ENCODE measurements at places on chromosomes 4 and X. TPM values are rescaled to one million over a fixed set of nuclear protein-coding genes. Genes with fewer than 3 reads are reported as not detected.

GAB1 gene
- 31.0 TPM for total RNA-seq

GRCh38 chr4:92303621-92304027 is at the start of gene GRID2:
Gene GRID2 (plus strand): TSS chr4:92303966.
- DNase-seq = no peak

DNA sequence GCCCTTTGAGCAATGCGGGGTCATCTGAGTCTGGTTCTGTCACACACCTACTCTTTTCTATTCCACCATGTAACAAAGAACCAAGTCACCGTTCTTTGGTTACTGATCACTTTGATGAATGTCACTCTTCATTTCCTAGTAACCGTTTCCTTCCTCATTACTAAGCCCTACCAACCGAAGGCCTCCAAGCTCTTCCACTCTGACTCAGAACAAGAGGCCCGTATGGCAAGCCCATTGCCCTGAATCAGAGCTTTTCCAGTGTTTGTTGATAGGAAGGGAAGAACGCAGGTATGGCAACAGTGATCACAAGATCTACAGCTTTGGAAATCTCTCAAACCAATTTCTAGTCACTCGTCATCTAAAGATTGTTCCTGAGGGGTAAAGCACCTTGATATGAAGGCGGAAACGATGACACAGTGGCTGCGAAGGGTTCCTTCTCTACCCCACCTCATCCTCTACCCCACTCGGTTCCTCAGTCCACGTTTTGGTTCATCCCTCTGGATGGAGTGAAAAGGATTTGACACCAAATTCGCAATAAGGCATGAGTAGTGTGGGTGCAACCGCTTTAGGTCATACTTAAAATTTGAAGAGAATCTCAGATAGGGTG is 28.0 kb upstream of the CD40LG start:
- DNase-seq = no peak

SSX2B gene
- total RNA-seq = not detected

- DNase-seq = no peak
These were observed 353.0 kb upstream of the SLC7A11 start for GRCh38 chr4:138595171-138595570.

GRCh38 chrX:115632455-115632854 is 71.5 kb downstream of the PLS3 start:
- DNase-seq = no peak

DNA sequence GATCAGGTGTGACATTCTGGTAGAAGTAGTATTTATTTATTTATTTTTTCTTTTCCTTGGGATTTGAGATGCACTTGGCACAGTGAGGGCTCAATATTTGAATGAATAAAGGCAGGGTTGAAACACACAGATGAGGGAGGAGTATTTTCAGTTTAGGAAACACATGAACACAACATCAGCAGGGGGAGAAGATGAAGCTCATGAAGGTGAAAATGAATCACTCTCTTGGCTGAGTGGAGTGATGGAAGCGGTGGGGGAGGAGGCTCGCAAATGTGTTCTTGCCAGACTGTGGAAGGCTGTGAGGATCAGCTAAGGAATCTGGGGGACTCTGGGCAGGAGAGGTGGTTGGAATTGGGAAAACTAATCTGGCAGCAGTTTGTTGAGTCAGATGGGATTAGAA is 55.3 kb downstream of the ARHGAP10 start:
- no peak for DNase-seq

SLC9B1 gene
- not detected for total RNA-seq

PLRG1 gene
- total RNA-seq = 34.7 TPM

GRCh38 chrX:1202251-1202650 is 10.2 kb downstream of the CRLF2 start:
- DNase-seq = peak; percentile 19
